GM13976 (cell line): ENCODE measurements at places on chromosomes 3 and 15.

- DNase-seq = no peak
Measured at GRCh38 chr3:128383316-128384235, 83.1 kb downstream of the DNAJB8 start.

- peak; percentile 13 for DNase-seq
Measured at GRCh38 chr3:100761211-100761942, 52.1 kb downstream of the TFG start.

DNA sequence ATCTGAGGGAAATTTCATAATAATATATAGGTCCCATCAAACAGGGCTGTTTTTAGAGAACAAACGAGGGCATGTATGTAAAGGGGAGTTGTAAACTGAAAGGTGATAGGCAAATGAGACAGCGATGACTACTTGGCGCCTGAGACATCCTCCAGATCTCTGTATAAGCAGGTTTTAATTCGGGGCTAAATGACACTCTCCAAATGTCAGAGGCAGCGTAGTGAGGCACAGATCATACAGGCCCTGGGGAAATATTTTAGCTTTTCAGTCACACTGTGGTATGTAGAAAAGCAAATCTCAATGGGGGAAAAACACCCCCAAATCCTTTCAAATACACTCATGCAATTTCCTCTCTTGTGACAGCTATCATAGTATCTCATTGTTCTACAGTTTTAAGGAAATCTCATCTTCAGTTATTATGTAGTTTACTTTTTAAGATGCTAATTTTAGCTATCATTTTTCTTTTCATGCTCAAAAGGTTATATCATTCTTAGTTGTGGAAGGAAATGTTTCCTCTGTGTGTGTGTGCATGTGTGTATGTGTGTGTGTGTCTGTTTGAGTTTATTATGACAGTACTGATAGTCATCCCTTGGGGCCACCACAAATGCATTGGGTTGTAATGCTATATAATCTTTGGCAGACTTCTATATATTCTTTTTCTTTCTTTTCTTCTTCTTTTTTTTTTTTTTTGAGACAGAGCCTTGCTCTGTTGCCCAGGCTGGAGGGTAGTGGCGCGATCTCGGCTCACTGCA lies 1.1 kb downstream of the TPRG1 start:
- DNase-seq = no peak

GRCh38 chr3:139521816-139522215 lies 17.7 kb downstream of the RBP1 start:
- DNase-seq = no peak

DNA sequence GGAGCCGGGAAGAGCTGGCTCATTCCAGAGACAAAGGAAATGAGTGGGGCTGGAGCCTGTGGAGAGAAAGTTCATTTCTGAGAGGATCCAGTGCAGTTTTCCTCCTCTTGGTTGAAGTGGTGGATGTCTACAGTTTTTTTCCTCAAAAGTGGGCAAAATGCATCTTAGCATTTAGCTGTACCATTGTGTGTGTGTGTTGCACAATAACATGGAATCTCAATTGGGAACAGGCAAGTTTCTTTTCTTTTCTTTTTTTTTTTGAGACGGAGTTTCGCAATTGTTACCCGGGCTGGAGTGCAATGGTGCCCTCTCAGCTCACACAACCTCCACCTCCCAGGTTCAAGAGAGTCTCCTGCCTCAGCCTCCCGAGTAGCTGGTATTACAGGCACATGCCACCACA lies 101.5 kb upstream of the UBE2E1 start:
- no peak for DNase-seq
